ENCODE measurements at places on chromosomes 3 and 15.

DNA sequence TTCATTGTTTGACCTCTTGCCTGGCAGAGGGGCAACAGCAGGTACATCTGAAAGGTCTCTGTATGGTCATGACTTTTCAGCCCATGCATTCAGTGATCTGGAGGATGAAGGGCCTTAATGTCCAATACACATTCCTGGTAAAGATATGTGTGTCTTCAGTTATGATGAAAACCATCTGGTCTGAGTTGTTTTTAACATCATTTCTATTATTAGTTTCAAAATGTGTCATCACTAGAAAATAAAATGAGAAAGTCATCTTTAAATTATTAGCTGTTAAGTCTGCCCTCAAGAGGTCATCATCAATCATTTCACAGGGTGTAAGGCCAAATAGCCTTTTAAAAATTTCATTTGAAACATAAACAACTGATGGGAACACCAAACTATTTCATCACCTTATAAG is 92.1 kb upstream of the PLSCR4 start:
- no peak for ATAC-seq

- peak; percentile 66 for ATAC-seq
Observed at GRCh38 chr3:123449102-123449996, 459 bp upstream of the ADCY5 start.

DNA sequence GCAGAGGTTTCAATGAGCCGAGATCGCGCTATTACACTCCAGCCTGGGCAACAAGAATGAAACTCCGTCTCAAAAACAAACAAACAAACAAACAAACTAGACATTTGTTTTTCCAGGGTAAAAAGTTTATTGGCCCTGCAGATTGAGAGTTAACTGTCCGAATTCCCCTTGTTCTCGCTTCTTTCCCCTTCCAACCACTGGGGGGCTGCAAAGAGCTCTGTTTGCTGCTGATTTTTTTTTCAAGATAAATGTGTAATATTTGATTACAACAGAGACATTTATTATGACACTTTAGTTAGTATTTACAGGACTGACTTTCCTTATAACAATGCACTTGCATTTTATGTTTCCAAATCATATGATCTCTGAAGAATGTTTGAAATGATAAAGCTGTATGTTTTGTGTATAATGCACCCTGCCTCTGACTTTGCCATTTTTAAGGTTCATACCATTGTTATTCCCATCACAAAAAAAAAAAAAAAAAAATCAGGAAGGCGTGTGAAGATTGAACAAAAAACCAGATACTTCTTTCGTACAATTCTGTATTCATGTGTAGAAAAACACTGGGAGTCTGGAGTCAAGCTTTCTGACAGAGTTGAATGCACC is 2.8 kb downstream of the CLSTN2 start:
- no peak for ATAC-seq

GRCh38 chr15:96184297-96184696 is 146.2 kb upstream of the NR2F2 start:
- no peak for ATAC-seq

- ATAC-seq: no peak
Observed at GRCh38 chr3:25021816-25022215, 406.2 kb upstream of the RARB start.

- no peak for ATAC-seq
Observed at GRCh38 chr15:41870689-41871081, 23.2 kb downstream of the SPTBN5 start.

DNA sequence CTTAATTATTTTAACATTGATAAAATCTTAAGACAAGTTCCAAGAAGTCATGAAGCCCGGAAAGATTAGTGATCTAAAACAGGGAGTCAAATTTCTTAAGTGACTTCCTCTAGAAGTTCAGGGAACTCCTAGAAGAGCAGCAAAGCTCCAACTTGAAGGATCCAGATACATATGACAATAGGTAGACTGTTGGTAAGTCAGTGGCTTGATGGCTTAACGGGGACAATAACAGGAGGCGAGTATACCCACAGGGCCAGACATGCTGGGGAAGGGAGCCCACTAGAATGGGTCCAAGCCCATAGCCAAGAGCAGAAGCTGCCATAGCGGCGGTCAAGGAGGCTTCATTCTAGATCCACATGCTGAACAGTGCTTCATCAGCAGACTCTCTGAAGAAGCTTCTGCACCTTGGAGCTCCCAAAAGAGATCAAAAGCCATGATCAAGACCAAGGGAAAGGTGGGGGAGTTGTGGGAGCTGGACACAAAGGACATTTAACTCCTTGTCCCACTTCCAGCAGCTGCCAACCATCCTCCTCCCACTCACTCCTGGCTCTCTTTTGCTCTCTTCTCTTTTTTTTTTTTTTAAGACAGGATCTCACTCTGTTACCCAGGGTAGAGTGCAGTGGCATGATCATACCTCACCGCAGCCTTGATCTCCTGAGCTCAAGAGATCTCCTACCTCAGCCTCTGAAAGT is 10.2 kb upstream of the CA12 start:
- ATAC-seq: no peak

DNA sequence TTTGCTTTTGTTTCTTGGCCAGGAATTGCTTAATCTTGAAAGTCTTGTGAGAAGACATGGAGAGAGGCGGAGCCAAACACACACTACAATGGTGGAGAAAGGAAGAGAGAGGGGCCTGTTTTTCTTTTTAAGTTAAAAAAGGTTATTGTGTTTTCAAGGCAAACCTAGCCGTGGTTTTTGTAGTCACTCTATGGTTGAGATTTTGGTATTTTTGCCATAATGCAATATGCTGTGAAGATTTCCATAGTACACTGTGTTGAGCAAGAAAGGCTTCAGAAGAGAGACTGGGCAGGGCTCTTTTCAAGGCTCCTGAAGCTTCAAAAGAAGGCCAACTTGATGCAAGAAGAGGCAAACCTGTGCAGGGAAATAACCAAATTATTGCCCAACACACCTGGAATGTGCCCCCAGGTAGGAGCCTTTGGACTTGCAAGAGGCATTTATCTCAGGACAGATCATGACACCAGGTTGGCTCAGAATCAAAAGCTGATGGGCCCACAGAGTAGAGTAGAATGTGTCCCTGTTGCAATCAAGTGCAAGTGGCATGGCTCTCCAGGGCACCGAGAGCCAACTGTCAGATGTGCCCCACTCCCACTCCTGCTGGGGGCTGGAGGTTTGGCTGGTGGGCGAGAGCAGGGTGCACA is 22.1 kb downstream of the AMOTL2 start:
- ATAC-seq: peak; percentile 17

DNA sequence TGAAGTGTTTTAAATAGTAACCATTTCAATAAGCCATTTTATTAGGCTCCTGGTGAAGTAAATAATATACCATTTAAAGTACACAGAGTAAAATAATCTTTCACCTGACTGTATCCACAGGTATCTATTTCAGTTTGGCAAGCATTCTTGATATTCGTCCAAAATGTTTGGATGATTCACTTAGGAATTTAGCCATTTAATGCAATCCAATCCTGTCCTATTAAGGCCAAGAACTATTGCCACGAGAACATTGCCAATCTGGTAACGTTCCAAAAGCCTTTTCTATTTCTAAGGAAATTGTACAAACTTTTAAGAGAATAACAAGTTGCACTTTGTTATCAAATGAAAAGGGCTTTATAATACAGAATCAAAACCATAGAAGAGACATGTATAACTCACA is 209.8 kb upstream of the THRB start:
- no peak for ATAC-seq

GRCh38 chr3:38960953-38961622 is 90.7 kb downstream of the SCN11A start:
- no peak for ATAC-seq

- no peak for ATAC-seq
Observed at GRCh38 chr15:67164401-67164791, 90.1 kb downstream of the AAGAB start.

DNA sequence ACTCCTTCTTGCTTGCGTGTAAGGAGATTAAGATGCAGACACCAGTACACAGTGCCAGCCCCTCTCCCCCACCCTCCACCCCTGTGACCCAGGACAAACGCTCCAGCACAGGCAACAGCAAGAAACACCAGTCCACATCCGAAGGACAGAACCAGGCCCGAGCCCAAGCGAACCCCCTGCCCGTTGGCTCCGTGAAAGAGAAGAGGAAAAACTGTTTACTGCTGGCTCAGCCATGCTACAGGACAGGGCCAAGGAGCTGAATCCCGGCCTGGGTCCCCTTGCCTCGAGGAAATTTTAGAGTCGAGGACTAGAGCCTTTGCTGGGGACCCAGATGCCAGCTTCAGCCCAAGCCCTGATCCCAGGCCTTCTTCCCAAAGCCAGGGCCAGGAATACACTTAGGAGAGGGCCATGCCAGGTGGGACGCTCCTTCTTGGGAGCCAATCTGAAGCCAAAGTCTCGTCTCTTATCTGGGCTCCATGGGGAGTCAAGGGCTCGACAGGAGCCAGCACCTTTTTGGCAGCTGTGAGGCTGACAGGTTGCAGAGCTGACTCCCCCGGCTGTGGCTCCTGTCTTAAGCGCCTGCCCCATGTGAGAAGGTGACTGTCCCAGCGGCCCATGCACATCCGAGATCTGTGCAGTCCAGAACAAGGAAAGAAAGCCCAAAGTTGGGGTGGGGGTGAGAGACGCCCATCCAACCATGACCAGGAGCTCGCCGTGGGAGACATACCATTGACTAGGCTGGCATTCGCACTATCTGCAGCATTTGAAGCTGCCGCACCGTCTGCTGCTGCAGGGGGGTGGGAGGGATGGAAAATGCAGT is 63.8 kb upstream of the SEC13 start:
- ATAC-seq: no peak

DNA sequence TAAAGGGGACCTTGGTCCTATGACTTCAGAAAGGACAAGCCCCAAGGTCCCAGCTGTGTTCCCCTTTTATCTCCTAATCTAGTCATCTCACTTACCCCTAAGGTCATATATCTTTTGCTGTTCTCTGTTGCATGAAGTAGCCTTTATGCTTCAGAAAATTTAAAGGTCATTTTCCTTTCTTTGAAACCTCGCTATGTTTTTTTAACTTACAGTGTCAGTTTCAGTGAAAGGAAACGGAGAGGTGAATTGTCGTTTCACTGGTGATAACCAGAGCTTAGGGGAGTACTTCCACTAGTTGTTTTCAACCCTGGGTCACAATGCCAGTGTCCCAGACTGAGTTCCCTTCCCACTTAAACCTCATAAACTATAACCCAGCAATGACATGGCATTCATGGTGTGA is 357.4 kb downstream of the GAP43 start:
- no peak for ATAC-seq

DNA sequence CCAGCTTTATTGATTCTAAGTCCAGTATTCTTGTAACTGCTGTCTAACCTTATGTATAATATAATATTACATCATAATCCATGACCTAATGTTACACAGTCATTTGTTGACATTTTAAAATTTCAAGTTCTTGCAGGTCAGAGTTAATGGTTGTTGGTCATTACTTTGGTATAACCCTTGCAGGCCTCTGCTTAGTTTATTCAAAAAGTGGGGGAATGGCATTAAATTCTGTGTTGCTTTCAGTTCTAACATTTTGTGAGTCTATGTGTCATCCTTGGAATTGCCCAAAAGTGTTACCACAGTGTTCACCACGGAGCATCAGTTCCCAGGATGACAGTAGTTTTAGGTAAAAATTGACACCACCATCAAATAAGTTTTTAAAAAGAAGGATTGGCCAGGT is 174.8 kb upstream of the BCL6 start:
- no peak for ATAC-seq

- ATAC-seq: no peak
Observed at GRCh38 chr15:89364341-89364740, 29.7 kb upstream of the POLG start.

GRCh38 chr15:38860674-38861073 is 296.1 kb upstream of the RASGRP1 start:
- ATAC-seq: no peak

- no peak for ATAC-seq
Observed at GRCh38 chr3:194489736-194490612, 3.2 kb upstream of the ATP13A3 start.

DNA sequence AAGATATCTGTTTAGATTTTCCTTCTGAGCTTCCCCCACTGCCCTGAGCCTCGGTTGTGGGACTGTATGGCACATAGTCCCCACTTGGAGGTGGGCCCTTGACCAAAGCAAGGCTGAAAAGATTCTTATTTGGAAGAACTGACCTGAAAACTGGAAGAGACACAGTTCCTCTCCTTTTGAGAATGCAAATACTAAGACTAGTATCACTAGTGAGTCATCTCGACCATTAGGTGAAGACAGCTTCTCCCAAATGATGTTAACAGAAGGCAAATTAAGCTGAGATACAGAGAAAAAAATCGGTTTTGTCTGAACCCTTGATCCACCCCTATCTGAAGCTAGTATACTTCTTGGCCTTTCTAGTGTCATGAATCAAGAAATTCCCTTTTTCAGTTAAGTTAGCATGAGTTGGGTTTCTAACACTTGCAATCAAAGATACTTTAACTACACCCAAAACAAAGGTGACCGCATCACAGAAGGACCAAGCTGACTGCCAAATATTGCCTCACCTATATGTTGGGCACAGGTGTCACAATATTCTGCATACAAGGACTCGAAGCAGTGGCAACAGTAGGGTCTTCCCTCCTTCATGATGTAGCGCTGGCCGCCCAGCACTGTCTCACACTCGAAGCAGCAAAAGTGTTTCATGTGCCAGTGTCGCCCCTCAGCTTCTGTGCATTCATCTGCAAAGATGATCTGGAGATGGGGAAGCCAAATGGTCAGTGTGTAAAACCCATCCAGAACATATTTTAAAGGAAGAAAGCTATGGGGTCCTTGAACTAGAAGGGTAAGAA is 72.4 kb downstream of the PRICKLE2 start:
- no peak for ATAC-seq

DNA sequence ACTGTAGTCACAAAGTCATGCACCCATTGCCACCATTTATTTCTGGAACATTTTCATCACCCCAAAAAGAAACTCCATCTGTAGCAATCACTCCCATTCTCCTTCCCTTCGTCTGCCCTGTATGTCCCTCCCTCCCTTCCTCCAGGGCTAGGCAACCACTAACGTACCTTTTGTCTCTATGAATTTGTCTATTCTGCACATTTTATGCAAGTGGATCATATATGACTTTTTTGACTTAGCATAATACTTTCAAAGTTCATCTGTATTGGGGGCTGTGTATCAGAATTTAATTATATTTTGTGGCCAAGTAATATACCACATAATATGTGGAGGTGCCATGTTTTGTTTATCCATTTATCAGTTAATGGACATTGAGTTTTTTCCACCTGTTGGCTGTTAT is 201.6 kb downstream of the FEZF2 start:
- ATAC-seq: no peak

DNA sequence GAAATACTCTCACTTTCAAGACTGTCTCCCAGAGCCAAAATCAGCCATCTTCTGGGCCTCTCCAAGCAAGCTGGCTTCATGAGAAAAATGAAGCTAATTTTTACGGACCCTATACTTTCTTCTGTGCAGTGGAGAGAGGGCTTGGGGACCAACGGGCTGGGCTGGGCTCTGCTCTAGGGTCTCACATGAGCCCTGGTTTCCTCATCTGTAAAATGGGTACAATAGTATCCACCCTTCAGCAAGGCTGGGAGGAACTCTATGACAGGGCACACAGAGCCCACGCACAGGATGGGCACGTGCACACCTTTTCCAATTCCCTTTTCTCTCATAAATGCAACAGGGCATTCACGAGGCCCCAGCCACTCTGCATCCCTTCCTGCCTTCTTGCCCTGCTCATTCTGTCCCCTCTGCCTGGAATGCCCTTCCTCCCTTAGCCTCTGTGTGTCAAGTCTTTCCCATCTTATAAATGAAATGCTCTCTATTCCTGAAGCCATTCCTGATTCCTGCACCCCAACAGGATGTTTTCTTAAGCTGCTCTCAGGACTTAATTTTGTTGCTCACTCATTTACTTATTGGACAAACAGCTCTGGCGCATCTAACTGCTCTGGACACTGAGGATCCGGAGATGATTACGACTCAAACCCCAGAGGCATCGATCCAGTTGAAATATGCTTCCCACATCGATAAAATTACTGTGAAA is 32.9 kb upstream of the SEC13 start:
- ATAC-seq: no peak
